ENCODE measurements at places on chromosomes 16 and 17. TPM values are rescaled to one million over a fixed set of nuclear protein-coding genes. Genes with fewer than 3 reads are reported as not detected.

Gene BCO1
- total RNA-seq = not detected

Gene GRIN2C
- not detected for total RNA-seq

Gene AANAT
- not detected for total RNA-seq

Gene ZP2
- total RNA-seq = not detected

Gene ADAMTS18
- 0.65 TPM for total RNA-seq

Gene MT1F
- 1.5 TPM for total RNA-seq

Gene GOSR2
- total RNA-seq = 24.7 TPM

Gene FGF11
- 32.1 TPM for total RNA-seq

Gene PIK3R5
- 0.56 TPM for total RNA-seq

Gene MC1R
- total RNA-seq = 1.7 TPM

Gene NME2
- 954 TPM for total RNA-seq

Gene NAGS
- total RNA-seq = 10.6 TPM

Gene DYNC1LI2
- 56.0 TPM for total RNA-seq

Gene CNTNAP1
- 4.2 TPM for total RNA-seq

Gene SDR42E1
- total RNA-seq = 10.3 TPM

Gene AOC2
- 0.92 TPM for total RNA-seq

Gene SLC35G6
- not detected for total RNA-seq

Gene TP53TG3F
- total RNA-seq = not detected

Gene DHX58
- total RNA-seq = 3.6 TPM

Gene SLC25A10
- 66.7 TPM for total RNA-seq

Gene TBC1D16
- 22.1 TPM for total RNA-seq

Gene KRTAP9-2
- total RNA-seq = not detected

Gene HES7
- 1.9 TPM for total RNA-seq

Gene PRSS53
- 0.65 TPM for total RNA-seq

Gene DNASE1
- total RNA-seq = 4.6 TPM

Gene PPP1R27
- not detected for total RNA-seq

Gene TMIGD1
- total RNA-seq = not detected

Data from airway epithelial cell (primary cell).